Activated effector memory CD4-positive, alpha-beta T cell treated with anti-CD3 and anti-CD28 coated beads, Interleukin-2, amount 50 U/mL, for 16 hours (primary cell): ENCODE measurements at places on chromosomes 1 and 21.
A peak's percentile ranks its signal among the peaks of the same experiment; 100 is the strongest.

GRCh38 chr1:162229549-162229948 lies 147.1 kb downstream of the SPATA46 start:
- no peak for DNase-seq

DNA sequence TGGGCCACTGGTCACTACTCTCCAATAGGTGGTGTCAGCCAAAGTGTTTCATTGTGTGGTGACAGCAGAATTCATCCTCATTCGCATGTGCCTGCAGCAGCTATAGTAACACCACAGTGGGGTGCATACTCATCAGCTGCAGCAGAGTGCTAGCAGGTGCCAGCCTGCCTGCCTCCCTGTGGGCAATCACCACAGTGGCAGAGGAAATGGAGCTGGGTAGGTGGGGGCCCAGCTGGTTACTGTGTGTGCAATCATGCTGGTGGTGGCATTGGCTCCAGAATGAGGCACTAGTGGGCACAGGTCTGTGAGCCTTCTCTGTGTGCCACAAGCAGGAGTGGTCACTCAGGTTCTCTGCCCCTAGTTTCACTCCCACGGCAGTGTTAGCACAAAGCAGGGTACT lies 579.2 kb downstream of the PTPRC start:
- DNase-seq, result no peak

DNA sequence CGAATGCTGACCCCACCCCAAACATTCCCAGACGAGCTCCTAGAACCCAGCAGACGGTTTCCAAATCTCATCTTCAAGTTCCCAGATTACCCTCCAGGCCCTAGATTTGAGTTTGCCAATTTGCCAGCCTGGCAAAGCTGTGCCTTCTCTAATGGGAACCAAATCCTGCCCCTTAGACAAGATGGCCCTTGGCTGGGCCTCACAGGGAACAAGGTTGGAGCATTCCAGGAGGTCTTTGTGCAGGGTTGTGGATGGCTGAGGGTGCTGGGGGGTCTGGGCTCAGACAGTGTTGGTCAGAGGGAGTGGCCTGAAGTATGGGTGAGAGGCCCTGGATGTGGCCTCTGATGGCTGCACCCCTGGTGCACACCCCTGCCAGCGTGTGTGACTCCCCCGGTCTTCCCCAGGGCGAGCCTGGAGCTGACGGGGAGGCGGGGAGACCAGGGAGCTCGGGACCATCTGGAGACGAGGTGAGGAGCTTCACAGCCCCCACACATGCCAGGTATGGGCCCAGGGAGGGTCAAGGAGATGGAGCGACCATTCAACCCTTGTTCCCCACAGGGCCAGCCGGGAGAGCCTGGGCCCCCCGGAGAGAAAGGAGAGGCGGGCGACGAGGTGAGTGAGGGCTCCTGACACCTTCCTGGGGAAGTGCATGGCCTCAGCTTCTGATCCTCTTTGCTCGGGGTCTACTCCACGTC lies 10.2 kb downstream of the COL6A1 start:
- peak; percentile 55 for DNase-seq

DNA sequence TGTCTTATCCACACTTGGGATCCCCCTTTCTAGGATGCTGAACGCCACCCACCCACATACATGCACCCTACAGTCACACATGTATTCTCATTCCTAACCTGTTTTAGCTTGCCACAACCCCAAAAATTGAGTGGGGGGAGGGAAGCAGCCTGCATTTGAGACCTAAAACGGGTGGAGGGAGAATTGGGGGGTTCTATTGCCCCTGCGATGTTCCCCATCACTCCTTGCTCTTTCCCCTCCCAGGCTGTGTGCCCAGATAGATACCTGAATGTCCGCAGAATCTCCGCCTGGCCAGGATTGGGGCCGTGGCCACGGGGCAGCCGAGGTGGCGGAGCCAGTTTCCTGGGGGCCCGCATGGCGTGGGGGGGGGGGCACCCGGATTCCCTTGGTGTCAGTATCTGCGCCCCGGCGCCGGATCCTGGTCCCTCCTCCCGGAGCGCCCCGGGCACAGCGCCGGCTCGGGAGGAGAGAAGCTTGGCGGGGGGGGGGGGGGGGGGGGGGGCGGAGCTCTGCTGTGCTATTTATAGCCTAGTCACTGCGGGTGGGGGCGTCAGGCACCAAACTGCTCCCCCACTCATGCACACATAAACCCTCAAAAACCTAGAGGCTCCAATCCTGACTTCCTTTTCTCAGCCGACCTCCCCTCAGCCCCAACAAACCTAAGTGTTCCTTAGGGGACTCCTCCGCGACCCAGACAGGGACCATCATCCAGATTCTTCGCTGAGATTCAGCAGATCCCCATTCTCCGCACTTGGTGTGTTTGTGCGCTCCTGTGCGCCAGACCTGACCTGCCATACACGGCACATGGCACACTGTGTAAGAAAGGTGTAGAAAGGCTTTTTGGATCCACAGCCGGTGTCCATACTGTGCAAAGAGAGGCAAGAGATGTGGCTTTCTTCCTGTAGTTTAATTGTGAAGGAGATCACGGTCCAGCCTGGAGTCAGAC lies 1.9 kb downstream of the ANKRD34A start:
- DNase-seq, result peak; percentile 78

DNA sequence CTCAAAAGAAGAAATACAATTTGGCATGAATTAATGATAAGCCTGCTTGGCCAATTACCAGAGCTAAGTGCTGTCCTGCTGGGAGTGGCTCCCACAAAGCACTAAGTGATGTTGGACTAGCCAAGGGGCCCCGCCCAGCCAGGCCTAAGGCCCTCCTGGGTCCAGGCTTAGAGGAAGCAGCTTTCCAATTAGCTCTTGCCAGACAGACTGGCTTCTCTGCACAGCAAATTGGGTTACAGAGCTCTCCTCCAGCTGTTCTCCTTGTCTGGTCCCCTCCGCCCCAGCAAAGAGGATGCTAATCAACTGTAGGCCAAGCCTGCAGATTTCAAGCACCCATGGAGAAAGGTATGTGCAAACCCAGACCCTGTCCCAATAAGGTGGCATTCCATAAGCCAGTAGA lies 151.9 kb downstream of the DMRTA2 start:
- DNase-seq, result no peak
